ENCODE measurements at places on chromosomes 6 and 20.

DNA sequence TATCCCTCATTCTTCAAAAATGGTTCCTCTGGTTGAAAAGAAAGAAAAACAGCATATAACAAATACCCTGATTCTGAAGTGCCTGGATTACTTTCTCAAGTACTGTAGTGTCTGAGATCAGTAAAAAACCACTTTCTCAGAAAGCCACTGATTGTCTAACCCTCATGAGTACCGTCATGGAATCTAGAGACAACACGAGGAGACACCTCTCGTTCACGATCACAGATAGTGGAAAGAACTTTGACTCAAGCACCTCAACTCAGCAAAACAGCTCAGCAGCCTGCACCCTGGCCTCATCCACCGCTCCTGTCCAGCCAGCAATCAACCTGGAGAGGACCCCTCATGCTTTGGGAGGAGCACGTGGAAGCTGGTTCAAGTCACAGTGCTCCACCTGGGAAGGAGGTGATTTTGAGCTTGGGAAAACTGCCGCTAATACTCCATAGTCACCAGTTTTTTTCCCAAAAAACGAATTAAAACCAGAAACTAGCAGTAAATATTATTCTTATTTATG, 1.0 kb downstream of the SCML4 start:
- DNase-seq, result peak; percentile 24

- peak; percentile 91 for DNase-seq
Measured at GRCh38 chr6:31541658-31542521, at the start of gene DDX39B. TSS of gene DDX39B (minus strand) at chr6:31542003. CDS start at chr6:31540532, 1,471 bp downstream.

DNA sequence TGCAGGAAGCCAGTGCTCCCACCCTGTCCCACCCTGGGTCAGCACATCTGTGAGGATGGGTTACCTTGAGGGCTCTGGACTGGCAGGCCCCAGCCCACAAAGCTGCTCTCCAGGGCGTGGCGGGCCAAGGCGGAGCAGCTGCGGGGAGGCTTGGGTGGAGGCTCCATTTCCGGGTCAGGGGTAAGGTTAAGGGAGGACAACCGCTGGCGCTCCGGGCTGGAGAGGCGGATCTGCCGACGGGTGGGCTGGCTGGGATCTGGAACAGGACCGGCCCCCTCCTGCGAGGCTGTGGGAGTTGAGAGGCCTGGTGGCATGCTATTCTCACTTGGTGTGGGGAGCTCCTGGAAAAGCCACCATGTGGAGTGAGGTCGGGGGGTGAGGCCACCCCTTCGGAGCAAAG, 5.5 kb downstream of the SMPD2 start:
- DNase-seq, result no peak

GRCh38 chr6:18042536-18043145, 55.2 kb upstream of the KIF13A start:
- no peak for DNase-seq

GRCh38 chr6:42993445-42993844, 9.1 kb downstream of the PPP2R5D start:
- DNase-seq, result no peak

DNA sequence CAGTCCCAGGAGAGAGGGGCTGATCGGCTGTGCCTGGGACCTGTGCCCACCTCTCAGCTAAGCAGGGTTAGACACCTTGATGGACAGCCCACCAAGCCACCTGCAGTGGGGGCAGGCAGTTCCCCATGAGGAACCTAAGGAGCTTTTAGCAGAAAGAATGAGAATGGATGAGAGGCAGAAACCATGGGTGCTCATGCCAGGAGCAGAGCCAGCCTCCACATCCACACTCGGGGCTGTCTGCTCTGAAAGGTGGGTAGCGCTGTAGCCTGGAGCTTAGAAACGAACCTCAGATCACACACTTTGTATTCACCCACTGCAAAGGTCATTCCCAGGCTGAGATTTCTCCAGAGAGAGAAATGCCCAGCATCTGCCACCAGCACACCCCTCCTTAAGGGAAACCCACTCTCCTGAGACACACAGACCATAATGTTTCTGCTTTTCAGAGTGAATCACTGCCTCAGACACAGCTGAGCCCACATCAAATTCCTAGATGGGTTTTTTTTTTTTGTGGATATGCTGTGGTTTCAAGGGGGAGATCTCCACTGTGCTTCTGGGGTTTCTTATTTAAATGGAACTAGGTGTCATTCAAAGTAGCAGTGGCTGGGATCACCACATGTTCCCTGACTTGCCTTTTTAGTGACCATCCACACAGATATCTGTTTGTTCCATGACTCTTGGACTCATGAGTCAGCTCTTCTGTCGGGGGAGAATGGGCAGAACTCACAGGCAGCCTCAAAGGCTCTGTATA, 218.9 kb downstream of the EYA2 start:
- no peak for DNase-seq

DNA sequence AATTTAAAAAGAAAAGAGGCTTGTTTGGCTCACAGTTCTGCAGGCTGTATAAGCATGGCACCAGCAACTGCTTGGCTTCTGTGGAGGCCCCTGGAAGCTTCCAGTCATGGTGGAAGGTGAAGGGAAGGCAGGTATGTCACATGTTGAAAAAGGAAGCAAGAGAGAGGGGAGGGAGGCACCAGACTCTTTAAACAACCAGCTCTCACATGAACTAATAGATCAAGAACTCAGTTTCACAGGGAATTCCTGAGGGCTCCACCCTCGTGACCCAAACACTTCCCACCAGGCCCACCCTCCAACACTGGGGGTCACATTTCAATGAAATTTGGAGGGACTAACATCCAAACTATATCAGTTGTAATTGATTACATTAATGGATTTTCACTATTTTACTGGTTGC, 127.9 kb upstream of the MLIP start:
- no peak for DNase-seq

DNA sequence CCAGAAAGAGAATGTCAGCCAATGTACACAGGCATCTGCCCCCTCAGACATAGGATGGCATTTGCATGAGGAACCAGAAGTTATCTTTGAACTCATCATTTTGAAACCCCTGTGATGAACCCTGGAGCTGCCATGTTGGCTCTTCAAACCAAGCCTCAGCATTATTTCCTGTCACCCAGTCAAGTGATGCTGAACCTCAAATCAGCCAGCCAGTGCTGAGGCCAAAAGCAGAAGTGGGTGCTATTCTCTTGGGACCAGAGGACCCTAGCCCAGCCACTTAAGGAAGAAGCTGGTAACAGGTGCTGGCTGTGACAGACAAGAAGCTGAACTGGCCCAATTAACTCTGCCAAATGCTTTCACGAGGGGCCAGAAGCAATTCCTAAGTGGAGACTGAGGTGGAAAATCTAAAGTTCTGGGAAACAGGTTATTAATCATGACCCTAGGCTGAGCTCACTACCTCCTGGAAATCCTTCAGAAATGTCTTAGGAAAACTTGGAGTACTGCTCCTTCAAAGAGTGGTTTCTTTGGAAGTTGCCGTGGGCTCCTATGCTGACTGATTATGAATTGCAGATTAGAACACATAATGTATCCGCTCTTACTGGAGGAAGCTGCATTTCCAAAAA, 4.0 kb downstream of the PKIG start:
- DNase-seq, result no peak

- no peak for DNase-seq
Measured at GRCh38 chr6:167917551-167918154, 79.8 kb upstream of the KIF25 start.

- no peak for DNase-seq
Measured at GRCh38 chr20:49100972-49101371, 54.9 kb downstream of the CSE1L start.

GRCh38 chr20:26154224-26154623, 457.6 kb upstream of the ZNF337 start:
- no peak for DNase-seq

GRCh38 chr6:80501636-80502035, 395.2 kb downstream of the BCKDHB start:
- DNase-seq, result no peak

GRCh38 chr6:54515713-54516112, 207.5 kb downstream of the TINAG start:
- no peak for DNase-seq

- no peak for DNase-seq
Measured at GRCh38 chr6:83637953-83638352, 70.9 kb downstream of the SNAP91 start.

GRCh38 chr6:106107043-106107613, 21.0 kb downstream of the PRDM1 start:
- DNase-seq, result no peak

DNA sequence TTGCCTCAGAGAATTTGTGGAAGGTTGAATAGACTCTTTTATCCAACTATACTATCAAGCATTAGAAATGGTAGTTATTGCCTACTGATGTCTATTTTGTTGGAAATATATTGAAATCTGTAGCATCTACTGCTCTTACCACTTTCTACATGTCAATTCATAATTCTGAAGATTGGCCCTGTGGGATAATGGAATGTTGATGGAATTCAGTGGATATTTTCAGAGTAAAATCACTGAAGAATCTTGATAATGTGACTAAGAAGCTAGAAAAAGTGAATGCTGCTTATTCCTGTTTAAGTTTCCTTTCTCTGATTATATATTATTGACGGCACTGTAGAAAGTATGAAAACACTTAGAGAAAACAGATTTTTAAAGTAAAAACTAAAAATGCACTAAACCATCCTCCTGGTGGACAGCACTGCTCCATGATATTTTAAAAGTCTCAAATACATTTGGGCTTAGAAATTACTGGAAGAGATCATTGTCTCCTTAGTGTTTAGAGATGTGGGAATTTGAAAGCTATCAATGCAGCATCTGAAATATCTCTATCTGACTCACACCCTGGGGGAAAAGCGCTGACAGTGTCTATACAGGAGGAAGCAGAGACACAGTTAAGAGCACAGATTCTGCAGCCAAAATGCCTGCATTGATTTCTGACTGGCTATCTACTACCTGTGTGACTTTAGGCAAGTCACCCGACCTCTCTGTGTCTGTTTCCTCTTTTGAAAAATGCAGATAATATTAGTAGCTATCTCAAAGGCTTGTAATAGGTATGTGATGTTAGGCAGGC, 37.9 kb upstream of the RCAN2 start:
- DNase-seq, result no peak

DNA sequence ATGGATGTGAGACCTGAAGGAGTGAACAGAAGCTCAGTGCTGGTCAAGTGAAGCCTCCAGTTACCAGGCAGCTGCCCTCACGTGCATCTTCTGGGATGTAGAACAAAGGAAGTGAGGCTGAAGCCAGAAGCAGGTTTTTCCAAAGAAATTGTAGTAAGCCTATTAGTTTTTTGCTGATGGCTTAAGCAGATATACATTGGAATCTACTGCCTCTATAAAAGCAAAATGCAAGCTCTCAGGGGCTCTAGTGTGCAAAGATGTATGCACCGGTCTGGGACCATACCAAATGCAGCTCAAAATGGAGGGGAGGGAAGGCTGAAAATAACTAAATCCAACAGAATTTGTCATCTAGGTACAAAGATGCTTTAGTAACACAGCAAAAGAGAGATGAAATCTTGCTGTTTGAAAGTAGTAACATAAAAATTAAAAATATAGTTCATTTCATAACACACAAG, 77.0 kb downstream of the DTNBP1 start:
- no peak for DNase-seq

- no peak for DNase-seq
Measured at GRCh38 chr6:168247443-168248147, 72.0 kb downstream of the DACT2 start.

- no peak for DNase-seq
Measured at GRCh38 chr6:74936886-74937285, 269.0 kb downstream of the COL12A1 start.

DNA sequence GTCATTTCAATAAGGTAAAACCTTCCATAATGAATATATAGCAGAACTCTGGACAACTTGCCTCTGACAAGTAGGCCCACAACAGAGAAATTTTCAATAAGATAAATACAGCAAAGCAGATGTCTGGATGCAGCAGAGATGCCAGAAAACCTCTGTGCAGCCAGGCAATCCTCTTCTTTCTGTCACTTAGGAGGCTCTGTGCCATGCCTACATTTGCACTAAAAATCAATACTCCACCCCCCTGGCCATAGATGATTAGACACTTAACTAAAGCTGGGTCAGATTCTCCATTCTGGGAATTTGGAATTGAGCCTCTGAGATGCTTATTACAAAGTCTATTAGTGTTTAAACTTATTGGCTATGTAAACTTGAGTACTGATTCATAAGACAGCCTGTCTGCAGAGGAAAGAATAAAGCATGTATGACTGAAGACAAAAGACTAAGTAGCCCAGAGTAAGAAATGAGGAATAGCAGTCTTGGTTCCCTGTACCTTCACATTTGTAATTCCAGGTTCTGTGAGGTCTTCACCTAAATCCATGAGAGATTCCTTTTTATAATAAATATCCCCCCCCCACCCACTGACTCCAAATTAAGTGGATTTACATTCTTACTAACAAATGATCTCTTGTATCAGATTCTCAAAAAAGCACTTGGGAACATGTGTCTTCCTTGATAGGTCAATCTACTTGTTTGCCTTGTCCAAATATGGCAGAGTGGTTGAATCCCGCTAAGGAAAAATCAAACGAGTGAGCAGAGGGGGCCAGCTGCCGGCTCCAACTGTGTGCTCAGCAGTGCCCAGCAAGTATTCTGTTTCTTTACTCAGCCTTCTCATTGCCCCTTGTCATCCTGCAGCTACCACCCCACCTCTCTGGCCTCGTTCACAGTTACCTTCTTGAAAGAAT, 20.4 kb downstream of the MAN1A1 start:
- DNase-seq, result no peak

DNA sequence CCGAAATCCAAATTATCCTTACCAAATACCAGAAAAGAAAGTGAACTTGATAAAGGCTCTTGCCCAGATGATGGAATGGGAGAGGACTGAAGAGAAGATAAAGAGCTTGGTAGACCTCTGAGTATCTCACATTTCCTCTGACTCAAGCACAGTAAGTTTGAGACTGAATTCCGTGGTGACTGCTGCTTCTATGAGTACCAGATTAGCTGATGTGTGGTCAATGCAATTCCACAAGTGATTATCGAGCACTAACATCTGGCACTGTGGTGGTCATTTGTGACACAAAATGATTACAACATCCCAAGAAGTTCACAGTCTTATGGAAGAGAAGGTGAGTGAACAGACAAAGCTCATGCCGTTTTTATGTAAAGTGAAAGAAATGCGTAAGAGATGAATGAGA, 2.6 kb upstream of the RPS6KA2 start:
- DNase-seq, result no peak

DNA sequence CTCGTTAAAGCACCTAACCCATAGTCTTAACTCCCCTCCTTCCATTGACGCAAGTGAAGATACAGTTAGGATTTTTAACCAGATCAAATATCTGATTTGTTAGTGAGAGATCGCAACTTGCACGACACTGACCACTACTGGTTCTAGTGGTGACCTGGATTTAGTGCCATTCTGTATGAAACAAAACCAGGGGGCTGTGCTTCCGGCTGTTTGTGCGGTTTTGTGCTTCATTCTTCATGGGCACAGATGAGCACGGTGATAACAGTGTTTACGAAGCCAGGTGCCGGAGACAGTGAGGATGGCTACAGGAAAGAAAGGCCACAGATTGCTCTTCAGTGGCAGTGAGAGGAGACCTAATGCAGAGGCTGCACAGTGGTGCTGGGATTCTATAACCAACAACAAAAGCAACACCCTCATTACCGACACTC, 75.5 kb downstream of the NOL4L start:
- DNase-seq, result peak; percentile 22

GRCh38 chr20:37853823-37854375, 49.0 kb upstream of the VSTM2L start:
- DNase-seq, result no peak
